Activated CD4-positive, alpha-beta T cell treated with anti-CD3 and anti-CD28 coated beads for 36 hours (primary cell): ENCODE measurements at places on chromosomes 6 and 20.
A peak's percentile ranks its signal among the peaks of the same experiment; 100 is the strongest.

GRCh38 chr6:131552572-131552971 lies 20.5 kb upstream of the ARG1 start:
- DNase-seq = no peak

DNA sequence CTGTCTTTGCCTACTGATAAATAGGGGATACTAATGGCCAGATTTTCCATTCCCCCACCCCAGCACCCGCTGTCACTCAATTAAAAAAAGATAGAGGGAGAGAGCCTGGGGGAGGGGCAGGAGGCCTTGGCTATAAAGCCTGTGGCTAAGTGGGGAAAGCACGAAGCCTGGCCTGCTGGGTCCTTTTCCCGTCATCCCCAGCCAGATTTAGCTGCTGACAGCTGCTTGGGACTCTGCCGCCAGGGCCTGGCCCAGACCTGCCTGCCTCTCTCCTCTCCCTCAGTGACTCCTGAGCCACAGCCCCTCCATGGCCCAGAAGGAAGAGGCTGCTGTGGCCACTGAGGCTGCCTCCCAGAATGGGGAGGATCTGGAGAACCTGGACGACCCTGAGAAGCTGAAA lies at the start of gene APOBEC2:
Gene APOBEC2, plus strand, starts transcription at position 162 of the 400 bp plus-strand sequence. Its CDS starts 146 bp downstream, at position 308.
- no peak for DNase-seq

GRCh38 chr6:21003780-21004541 lies 469.7 kb downstream of the CDKAL1 start:
- DNase-seq = no peak

DNA sequence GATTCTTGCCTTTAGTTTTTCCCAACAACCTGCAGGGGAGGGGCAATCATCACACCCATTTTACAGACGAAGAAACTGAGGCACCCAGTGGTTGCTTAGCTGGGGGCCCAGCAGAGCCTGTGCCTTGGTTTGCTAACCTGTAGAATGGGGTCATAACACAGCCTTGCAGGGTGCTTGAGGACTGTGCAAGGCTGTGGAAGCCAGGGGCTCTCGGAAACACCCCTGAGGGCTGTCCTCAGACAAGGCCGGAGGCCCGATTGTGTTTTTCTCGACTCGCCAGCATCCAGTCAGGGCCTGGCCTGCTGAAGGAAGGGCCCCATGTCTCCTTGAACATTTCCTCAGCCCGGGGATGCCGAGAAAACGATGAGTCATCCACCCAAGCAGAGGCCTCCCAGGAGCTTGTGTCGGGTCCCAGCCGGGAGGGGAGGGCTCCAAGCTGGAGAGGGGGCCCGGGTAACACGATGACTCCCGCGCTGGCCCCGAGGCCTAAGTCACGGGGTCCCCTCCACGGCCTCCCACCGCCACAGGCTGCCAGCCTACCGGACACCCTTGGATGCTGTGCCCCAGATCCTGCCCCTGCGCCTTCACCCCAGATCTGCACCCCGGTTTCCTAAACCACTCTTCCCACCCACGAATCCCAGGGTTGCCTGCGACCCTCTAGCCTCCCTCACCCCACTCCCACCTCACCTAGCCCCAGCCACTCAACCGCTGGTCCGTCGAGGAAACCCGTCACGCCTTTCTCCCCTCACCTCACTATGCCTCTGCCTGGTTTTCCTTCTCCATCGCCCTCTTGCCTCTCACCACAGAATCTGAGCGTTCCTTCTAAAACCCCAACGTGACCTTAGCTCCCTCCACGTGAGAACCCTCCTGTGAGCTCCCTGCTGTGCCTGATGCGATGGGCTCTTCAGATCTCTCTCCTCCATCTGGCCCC lies 10.6 kb downstream of the NOL4L start:
- peak; percentile 78 for DNase-seq

- DNase-seq = no peak
Measured at GRCh38 chr20:44072384-44072783, 114.6 kb downstream of the JPH2 start.

DNA sequence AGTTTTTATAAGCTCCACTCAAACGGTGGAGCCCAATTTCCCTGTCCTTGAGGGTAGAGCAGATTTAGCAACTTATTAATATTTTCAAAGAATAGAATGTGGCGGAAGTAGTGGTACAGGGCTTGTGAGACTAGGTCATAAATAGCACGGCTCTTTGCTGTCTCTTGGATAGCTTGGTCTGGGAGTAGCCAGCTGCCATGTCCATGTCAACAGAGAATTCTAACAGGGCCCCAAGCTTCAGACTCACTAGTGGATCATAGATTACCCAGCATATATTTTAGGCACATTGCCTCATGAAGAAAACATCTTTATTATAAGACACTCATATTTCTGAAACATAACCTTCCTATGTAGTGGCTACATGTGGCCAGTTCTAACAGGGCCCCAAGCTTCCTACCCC lies 755.7 kb downstream of the HDGFL1 start:
- no peak for DNase-seq

DNA sequence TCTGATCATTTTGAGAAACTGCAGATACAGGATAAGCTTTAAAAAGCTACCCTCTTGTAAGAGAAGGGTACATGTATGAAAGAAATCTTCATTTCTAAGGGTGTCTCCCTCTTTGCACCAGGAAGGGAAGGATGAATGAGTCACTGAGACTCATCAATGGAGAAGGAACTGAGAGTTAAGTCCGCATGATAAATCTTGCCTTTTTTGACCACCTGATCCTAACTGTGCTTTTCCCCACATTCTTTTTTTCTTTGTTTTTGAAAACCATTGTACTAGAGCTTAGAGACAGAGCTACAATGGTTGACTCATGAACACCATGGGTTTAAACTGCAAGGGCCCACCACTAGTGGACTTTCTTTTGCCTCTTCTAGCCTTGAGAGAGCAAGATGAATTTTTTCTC lies 353.0 kb upstream of the RGS17 start:
- no peak for DNase-seq

GRCh38 chr6:68328156-68328555 lies 306.9 kb upstream of the ADGRB3 start:
- DNase-seq = no peak

- DNase-seq = no peak
Measured at GRCh38 chr6:40894962-40895799, 143.8 kb downstream of the UNC5CL start.

GRCh38 chr6:36718560-36718959 lies 20.9 kb downstream of the RAB44 start:
- DNase-seq = no peak

GRCh38 chr6:35199866-35200265 lies 13.9 kb upstream of the SCUBE3 start:
- no peak for DNase-seq

GRCh38 chr6:166415306-166415705 lies 32.6 kb upstream of the MPC1 start:
- DNase-seq = peak; percentile 58

GRCh38 chr6:13613029-13613594 lies 2.0 kb upstream of the NOL7 start:
- no peak for DNase-seq

DNA sequence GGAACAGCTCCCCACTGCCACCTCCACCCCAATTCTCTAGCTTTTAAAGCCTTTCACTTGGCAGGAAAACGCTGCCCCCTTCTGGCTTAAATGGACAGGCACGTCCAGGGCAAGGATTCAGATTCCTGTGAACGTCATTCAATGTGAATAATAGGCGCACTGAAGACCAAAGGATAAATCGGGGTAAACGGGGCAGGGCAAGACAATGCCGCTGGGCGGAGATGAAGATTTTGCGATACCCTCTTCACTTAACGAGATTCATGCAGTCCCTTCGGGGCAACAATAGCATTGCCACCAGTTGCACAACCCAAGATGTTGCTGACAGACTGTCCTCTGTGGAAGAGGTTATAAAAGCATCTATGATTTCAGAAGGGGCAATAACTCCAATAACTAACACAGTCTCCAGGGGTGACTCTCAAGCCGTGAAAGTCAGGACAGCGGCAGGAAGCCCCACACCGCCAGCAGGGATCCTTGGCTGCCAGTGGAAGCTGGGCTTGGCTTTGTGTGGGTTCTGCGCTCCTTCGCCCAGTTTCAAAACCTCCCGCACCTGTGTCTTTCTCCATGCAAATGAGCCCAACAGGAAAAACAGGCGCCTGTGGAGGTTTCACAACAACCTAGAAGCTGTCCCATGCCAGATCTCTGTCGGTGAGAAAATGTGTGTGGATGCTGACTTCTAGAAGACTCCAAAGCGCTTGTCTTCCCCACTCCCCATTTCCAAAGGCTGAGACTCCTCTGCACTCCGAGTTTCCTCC lies 291.8 kb downstream of the BMP7 start:
- peak; percentile 56 for DNase-seq

GRCh38 chr6:64926051-64926450 lies 781.0 kb downstream of the EYS start:
- DNase-seq = no peak

GRCh38 chr6:68635412-68635705 lies 277 bp downstream of the ADGRB3 start:
- peak; percentile 8 for DNase-seq

DNA sequence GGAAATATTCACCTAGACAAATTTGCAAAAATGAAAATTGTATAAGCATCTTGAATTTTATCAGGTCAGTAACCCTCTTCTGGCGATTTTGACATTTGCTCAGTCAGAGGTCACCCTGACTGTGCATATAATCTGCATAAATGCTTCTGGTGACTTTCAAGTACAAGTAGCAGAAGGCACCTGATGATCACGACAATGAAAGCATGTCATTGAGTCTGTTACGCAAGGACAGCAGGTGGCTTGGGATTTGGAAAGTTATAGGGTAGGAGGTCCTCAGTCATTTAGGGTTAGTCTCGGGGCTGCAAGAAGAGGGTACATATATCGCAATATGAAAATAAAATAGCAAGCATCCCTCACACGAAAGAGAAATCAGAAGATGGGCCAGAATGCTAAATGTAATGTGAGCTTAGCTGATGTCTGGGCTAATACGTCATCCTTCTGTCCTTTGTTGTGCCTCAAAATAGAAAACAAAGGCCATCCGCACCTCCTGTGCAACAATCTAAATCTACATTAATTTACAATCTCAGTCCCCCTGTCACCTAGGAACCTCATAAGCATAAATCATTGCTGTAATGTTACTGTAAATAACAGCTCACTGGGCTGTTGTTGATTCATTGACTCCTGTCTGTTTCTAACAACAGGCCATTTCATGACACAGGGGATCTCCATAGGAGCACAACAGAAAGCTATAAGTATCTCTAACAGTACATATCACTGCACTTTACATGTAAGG lies 155.2 kb upstream of the RSPO3 start:
- no peak for DNase-seq

DNA sequence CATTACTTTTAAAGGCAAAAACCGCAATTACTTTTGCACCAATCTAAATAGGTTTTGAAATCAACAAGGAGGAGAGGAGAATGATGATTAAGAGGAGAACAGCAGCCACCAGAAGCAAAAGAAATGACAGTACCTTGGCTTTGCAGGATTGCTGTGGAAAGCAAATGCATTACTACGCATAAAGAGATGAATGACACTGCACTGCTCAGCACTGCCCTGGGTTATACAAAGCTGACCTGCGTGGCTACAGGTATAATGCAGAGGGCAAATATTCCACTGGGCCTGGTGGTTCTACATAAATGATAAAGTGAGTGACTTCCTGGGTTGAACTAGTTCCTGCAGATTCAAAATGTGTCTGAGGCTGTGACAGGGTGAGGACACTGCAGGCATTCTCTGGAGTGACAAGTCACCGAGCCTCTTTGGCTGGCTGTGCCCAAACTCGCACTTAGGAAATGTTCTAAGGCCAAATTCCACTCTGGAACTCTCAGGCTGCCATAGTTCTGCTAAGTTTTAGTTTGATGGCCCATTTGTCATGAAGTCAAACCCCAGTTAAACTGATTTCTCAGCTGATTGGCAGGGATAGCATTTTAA lies 78.6 kb downstream of the INSM1 start:
- DNase-seq = no peak

DNA sequence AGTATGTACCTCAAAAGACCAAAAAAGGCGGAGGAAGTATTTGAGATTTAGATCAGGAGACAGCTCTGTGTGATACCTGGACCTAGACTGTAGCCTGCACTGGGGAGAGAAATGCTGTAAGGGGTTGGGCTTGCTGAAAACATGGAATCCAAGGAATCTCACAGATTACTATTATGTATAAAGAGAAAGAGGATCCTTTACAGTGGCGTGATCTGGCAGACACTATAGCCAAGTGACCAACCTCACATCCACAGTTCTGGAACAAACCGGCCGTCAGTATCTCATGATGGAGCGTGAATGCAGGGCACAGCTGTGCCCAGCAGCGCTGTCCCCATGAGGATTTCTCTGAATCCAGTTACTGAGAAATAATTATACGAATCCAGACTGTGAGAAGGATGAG lies 12.3 kb downstream of the DDX27 start:
- no peak for DNase-seq

- no peak for DNase-seq
Measured at GRCh38 chr20:62754122-62754990, 41.9 kb upstream of the MRGBP start.

DNA sequence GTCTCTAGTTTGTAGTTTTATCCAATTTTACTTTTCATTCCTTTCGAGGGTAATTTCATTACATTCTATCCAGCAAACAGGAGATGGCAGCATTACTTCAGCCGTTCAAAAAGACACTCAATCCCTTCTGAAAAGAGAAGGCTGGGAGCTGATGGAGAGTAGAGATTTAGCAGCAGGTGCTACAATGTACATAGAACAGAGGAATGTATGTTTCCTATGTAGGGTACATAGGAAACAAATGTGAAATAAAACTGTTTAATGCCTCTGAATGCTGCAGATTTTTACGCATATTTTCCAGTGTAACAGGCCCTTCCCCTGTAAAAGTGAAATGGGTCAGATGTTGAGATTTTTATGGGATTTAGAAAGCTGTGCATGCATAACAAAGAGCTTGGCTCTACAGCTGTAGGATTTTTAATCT lies 16.0 kb downstream of the RPS12 start:
- DNase-seq = peak; percentile 8

DNA sequence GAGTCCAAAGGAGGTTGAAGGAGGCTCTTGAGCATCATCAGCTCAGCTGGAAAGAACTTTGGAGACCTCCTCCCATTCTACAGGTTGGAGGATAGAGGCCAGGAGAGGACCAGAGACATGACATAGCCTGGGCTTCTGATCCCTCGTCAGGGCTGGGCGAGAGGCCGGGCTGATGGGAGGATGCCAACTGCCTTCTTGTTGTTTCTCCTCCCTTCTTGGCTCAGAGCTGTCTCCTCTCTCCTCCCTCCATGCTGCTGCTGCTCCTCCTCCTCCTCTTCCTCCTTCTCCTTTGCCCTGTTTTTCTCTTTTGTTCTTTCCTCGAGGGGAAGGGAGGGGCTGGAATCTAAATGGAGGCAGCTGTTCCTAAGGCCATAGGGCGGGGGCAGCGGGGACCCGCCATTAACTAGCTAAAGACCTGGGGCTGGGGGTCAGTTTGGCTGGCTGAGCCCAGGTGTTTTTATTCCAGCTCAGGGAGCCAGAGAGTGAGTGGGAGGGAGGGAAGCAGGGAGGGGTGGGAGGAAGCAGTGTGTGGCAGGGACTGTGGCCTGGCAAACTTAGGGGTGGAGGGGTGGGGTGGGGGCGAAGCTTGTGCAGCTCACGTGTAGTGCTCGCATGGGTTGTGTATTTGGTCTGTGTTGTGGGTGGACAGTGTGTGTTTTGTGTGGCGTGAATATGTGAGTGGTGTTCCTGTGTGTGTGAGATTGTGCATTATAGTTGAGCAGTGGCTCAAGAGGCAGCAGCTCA lies 84.8 kb downstream of the CD40 start:
- DNase-seq = no peak

GRCh38 chr20:34639755-34640222 lies 37.1 kb downstream of the PIGU start:
- no peak for DNase-seq

GRCh38 chr20:21389368-21389767 lies 8.0 kb downstream of the NKX2-4 start:
- DNase-seq = no peak

GRCh38 chr20:19828232-19828631 lies 70.2 kb downstream of the RIN2 start:
- peak; percentile 58 for DNase-seq

- peak; percentile 87 for DNase-seq
Measured at GRCh38 chr20:38842558-38842981, 37.1 kb downstream of the PPP1R16B start.
